Left renal cortex interstitium (tissue), 4 donors: ENCODE measurements at places on chromosomes 6 and 20. TPM values are rescaled to one million over a fixed set of nuclear protein-coding genes. Genes with fewer than 3 reads are reported as not detected.
A peak's percentile ranks its signal among the peaks of the same experiment; 100 is the strongest.

DNA sequence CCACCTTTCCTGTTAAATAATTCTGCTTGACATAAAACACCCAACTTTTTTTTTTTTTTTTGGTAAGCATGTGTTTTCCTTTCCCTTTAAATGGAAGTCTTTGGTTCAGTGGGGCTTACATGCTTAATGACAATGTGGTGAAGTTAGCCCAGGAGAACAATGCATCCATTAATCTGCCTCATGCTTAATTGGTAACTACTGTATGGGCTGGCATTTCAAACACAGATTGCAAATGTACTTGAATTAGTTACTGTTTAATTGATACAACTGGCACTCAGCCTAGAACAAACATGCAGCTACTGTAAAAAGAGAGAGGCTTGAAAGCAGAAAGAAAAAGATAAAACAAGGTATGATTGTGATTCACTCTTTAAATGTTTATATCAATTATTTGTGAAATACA lies 483.6 kb upstream of the NOX3 start:
- DNase-seq: no peak

- DNase-seq: no peak
These were observed 52.2 kb downstream of the ZMYND8 start for GRCh38 chr20:47304287-47304686.

GRCh38 chr20:22100686-22101085 lies 395.2 kb downstream of the PAX1 start:
- no peak for DNase-seq

DNA sequence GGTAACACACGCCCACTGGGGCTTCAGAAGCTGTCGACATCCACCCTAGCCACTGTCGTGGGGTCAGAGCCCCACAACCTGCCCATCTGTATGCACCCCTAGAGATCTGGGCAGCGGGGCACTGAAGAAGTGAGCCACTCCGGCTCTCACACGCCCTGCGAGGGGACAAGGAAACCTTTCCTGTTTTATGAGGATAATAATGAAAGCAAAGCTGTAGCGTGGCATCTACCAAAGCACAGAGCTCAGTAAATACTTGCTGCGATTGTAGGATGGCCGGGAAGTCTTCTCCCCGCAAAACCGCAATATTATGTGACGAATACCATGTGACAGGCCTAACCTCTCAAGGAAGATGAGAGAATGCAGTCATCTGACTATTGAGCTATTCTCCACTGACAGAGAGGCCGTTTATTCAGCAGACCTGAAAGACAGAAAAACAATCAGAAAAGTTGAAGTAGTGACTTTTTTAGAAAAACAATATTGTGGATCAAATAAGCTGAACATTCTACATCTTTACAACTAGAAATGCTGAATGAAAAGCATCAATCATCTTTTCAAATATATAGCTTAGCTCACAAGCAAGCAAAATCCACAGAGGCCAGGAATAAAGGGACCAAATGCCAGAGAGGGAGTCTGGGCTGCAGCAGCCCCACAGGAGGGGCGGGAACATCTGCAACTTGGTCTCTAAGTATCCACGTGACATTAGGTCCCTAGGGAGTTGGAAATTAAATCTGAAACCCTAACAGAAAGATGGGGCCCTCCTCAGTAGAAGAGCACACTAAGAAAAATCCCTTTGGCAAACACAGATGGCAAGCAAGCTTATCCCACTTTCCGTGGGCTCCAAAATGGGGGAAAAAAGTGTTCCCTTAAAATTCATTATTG lies 207.8 kb downstream of the TTLL2 start:
- DNase-seq: no peak

DNA sequence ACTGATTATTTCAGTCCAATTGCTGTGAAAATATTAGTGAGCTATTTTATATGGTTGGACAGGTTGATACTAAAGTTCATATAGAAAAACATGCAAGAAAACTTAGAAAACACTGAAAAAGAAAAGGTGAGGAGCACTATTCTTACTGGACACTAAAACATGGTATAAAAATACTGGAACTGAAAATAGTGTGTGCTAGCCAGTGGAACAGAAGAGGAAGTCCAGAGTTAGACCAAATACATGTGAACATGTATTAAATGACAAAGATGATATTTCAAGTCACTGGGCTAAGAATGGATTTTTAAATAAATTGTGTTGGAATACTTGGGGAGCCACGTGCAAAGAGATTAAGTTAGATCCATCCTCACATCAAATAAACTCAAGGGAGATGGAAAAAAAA lies 218.5 kb downstream of the TMEM242 start:
- DNase-seq: no peak

DNA sequence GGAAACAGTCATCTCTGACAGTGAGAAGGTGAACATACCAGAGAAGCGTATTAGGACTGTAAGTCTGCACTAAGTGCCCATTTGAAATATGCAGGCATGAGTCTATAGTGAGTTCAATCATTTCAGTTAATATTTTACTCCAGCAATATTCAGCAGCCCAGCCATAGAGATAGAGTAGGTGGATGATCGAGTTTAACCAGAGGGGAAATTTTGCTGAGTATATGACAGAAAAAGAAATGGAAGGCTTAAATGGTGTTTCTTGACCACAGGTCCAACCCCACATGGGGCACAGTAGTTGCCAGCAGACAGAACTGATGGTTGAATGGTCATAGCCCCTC lies 39.8 kb downstream of the KIF6 start:
- no peak for DNase-seq

GRCh38 chr6:31701666-31702404 lies 1.3 kb downstream of the ABHD16A start:
- no peak for DNase-seq

- no peak for DNase-seq
These were observed 218.5 kb downstream of the FOXC1 start for GRCh38 chr6:1827984-1828793.

- DNase-seq: no peak
These were observed 756 bp downstream of the MTG2 start for GRCh38 chr20:62183426-62184142.

- DNase-seq: peak; percentile 24
These were observed 937 bp downstream of the AKAP7 start for GRCh38 chr6:131136021-131136786.

- DNase-seq: no peak
These were observed 6.8 kb downstream of the PROKR2 start for GRCh38 chr20:5309971-5310370.

GRCh38 chr6:37204014-37204751 lies 34.2 kb downstream of the PIM1 start:
- DNase-seq: no peak

GRCh38 chr20:2752567-2753460 lies 47.6 kb downstream of the CPXM1 start:
- no peak for DNase-seq

GRCh38 chr6:4028051-4028450 lies 50.9 kb downstream of the FAM217A start:
- DNase-seq: no peak

DNA sequence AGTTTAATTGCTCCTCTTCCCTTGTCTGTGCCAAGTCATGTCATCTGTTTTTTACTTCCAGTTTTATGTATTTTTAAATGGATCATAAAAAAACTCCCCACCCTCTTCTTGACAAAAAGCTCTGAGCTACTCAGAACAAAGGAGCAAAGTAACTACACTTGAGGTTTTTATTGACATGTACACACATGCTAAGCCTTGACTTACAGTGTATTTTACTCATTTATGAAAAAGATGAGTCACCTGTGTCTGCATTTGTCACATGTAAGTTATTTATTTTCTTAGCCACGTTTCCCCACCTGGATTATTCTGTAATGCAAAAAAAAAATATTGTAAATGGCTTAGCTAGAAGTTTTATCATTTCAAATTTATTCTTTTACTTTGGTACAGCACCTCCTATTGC lies 628.8 kb upstream of the SLC35B3 start:
- no peak for DNase-seq

TRAPPC3L gene
- 0.46 TPM for polyA plus RNA-seq

RIPOR3 gene
- 8.8 TPM for polyA plus RNA-seq

DNA sequence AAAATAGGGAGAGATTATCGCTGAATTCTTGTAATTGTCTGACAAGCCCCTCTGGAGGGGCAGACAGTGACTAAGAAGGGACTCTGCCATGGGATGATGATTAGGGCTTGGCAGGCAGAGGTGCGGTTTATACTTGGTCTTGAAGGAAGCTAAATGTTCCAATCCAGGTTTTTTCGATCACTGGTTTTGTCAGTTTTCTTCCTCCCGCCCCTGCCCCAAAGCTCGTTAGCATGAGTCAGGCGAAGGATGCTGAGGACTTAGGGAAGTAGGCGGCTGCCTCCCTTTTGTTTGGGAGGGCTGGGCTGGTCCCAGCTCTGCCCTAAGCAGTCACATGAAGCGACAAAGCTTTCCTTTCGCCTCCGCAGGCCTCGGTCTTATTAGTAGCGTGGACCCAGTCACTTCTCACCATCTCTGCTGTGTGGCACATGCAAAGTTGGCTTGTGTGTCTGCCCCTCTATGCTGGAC lies 314.2 kb downstream of the CDC5L start:
- no peak for DNase-seq

DNA sequence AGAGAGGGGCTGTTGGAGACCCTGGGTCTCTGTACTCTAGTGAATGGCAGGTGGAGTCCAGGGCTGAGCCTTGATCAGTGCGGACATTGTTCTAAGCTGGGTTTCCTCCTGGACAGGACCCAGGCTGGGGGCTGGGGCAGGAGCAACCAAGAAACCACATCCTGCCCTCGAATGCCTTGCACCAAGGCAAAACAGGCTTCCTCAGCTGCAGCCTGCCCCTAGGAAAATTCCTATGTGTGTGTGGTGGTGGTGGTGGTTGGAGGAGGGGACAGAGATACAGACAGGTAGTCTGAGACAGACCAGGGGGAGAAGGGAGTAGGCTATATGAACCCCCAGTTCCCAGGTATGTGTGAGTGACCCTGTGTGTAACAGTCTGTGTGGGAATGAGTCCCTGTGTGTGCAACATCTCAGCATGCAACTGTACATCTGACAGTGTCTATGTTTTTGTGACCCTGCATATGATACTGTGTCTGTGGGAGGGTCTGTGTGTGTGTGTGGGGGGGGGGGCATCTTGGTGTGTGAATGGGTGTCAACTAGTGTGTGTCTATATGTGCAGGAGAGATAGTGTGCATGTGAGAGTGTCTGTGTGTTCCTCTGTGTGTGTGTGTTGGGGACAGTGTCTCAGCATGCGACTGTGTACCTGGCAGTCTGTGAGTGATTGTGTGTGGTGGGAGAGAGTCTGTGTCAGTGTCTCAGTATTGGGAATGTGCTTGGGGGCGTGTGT lies 3.0 kb downstream of the GLP1R start:
- no peak for DNase-seq

DNA sequence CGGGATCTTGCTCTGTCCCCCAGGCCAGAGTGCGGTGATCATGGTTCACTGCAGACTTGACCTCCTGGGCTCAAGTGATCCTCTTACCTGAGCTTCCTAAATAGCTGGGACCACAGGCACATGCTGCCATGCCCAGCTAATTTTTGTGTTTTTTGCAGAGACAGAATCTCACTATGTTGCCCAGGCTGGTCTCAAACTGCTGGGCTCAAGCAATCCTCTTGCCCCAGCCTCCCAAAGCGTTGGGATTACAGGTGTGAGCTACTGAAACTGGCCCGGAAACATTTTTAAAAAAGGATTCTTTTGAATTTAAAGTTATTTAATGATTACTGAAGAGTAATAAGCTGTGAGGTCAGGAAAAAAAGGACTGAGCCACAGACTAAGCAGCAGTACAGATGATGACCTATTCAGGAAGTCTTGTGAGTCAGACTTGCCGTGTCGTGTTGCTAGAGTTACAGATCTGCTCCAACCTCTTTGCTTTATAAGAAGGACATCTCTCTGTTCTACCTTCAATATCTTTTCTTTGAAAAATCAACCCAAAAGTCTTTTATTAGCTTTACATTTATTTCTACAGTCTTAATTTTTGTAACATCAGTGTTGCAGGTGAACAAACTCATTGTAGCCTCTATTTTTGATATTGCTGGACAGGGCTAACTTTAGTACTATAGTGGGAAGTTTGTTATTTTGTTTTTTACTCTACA lies 108.7 kb downstream of the NCOA3 start:
- DNase-seq: no peak

PTK6 gene
- polyA plus RNA-seq: 0.79 TPM

DNA sequence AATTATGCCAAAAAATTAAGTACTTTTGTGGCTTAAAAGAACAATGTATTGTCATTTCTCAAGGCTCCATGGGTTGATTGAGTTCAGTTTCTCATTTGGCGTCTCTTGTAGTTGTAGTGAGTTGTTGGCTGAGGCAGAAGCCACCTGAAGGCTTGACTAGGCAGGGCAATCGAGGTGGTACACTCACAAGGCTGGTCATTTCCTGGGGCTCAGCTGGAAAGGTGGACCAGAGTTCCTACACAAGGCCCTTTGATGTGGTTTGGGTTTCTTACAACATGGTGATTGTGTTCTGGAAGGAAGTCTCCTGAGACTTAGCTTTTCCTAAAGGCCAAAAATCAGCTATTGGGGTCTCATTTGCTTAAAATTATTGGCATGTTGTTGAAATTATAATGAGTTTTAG lies 22.6 kb downstream of the MAS1 start:
- DNase-seq: no peak

KIF25 gene
- 0.41 TPM for polyA plus RNA-seq

- DNase-seq: no peak
These were observed 527.6 kb downstream of the CDKAL1 start for GRCh38 chr6:21061892-21062291.

DNA sequence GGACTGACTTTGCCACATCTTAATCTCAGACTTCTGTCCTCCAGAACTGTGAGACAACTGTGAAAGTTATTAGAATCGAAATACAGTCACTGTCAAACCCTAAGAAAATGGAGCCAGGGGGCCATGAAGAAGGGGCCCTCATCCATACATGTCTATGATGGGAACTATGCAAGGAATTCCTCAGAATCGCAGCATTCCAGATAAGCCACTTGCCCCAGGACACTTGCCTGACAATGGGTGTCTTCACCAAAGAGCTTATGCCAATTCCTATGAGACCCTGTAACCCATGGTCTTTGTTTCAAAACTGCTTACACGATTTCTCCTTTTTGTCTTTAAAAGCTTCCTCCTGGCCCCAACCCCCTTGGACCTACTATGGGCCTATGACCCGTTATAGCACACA lies 90.4 kb upstream of the FOXP4 start:
- no peak for DNase-seq

GRCh38 chr6:111843347-111844147 lies 29.7 kb downstream of the FYN start:
- DNase-seq: no peak

DNA sequence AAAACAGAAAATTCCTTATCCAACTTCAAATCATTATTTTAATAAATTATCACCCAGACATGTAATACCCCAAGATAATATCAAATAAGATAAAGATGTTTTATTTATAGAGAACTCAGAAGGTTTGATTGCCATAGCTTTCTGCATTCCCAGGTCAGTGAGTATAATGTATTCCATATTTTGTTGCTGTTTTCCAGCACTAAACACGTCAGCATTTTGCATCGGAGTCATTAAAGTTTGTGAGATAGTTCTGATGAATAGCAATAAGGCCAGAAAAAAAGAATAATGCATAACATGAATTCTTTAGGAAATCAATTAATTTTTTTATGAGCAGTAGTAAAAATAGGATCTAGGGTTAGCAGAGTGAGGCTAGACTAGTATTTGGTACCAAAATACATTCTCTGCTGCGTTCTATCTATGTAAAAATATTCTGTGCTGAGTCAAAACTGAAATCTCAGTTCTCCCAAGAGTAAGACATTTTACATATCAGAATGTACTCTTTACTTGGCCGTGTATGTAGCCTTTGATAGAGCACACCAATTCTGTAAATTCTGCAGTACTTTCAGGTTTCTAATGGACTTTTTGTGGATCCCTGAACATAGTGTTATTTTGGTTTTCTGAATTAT lies 269.9 kb upstream of the AGPAT4 start:
- DNase-seq: no peak

SIGLEC1 gene
- polyA plus RNA-seq: 0.95 TPM
